ENCODE measurements at places on chromosomes 16 and 17. TPM values are rescaled to one million over a fixed set of nuclear protein-coding genes. Genes with fewer than 3 reads are reported as not detected.

KRTAP9-4 gene
- polyA plus RNA-seq: 0.75 TPM

PIMREG gene
- not detected for polyA plus RNA-seq

GRCh38 chr16:27650073-27650701 is 100.2 kb downstream of the KATNIP start:
- DNase-seq: no peak

- no peak for DNase-seq
Observed at GRCh38 chr16:69566981-69567680, 1.4 kb downstream of the NFAT5 start.

GRCh38 chr17:68288375-68288774 is 2.6 kb downstream of the SLC16A6 start:
- DNase-seq: no peak

- no peak for DNase-seq
Observed at GRCh38 chr17:15291674-15292361, 26.7 kb upstream of the PMP22 start.

DNA sequence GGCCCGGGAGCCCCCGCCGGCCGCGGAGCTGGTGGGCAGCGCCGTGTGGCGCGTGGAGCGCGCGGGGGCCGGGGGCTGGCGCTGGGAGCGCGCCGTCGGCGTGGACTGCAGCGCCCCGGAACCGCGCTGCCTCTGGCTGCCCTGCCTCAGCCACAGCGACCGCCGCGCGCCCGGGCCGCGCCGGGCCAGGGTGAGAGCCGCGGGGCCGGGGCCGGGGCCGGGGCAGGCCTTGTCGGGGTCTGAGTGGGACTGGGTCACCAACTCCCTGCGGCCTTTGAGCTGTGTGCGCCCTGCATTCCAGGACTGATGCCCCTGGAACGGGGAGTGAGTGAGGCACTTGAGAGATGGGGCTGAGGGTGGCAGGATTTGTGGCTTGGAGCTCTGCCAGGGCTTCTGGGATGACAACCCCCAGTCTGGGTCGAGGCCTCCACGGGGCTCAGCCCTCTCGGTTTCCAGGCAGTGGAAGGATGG is 25.7 kb downstream of the ARHGAP23 start:
- peak; percentile 84 for DNase-seq

GRCh38 chr17:14452856-14453255 is 152.0 kb downstream of the HS3ST3B1 start:
- DNase-seq: no peak
